CD4-positive, alpha-beta T cell (primary cell): ENCODE measurements at places on chromosomes 13 and 19.

DNA sequence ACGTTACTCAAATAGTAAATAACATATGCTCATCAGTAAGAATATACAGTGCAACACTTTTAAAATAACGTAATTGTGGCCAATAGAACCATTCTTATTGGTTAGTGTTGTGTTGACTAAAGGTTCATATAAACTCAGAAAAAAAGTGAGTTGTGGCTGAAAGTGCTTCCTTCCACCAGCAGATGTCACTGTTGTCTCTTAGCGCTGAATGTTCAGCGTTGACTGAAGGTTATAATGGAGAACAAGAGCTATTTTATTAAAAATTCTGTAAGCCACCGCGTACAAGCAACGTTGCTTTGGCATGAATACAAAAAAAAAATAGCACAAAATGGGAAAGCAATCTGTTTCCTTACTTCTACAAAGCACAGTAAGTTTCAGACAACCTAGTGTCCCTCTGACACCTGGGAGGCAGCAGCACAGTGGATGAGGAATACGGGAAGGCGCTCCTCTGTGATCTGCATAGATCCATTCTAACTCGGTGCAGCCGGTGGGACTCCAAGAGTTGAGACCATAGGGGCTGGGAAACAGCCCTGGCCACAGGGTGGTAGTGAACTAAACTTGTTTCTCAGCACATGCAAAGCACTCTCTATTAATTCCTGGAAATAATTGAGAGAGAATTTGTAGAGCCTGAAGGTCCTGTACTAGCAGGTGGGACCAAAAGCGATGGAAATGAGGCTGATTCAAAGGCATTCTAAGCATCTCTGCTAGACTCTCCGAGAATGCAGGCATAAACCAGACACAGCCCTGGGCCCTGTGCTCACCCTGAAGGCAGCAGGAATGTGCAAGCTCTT, 23.9 kb upstream of the OXGR1 start:
- DNase-seq = no peak

DNA sequence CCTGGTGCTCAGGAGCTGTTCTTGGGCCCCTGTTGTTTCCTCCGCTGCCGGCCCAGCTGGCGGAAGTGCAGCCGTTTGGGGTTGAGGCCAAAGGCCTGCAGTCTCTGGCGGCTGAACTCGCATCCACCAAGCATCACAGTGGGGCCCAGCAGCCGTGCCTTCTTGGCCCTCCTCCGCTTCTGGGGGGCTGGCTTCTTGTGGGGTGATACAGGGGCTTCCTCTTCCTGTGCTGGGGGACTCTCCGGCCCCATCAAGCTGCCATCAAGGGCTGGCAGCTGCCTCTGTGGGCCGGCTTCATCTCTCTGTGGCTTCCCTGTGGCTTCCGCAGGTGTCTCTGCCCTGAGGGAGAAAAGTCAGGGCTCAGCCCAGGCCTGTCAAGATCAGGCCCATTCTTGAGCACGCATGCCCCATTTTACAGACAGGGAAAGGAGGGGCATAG, 10.3 kb downstream of the ATG4D start:
- DNase-seq = peak; percentile 47

- no peak for DNase-seq
Measured at GRCh38 chr19:10207026-10207425, 12.3 kb upstream of the DNMT1 start.

DNA sequence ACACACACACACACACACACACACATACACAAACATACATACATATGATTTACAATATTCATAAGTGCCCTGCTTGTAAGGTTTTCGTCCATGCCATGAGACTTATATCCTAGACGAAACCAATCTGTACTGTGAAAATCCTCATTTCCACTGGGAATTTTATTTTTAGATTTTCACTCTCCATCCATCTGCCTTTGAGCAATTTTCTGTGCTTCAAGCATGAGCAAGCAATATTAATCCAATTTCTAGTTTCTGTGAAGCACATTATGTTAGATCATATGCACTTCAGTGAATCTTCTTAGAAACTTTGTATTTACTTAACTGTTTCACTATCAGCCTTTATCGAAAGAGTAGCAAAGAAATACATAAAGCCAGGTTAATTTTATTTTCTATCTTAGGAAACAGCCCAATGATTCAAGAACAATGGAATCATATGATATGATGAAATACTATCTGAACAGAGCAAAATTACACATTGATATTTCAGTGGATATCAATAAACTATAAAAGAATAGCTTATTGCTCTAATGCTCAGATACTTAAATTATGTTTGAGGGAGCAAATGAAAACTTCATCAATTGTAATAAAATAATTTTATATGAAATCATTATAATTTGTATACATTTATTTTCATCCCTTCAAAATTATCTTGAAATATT, 1100.7 kb upstream of the MIR17HG start:
- no peak for DNase-seq

- DNase-seq = no peak
Measured at GRCh38 chr13:106916329-106916976, 348.5 kb upstream of the ARGLU1 start.

- no peak for DNase-seq
Measured at GRCh38 chr13:112078216-112078615, 11.3 kb downstream of the SOX1 start.

- DNase-seq = no peak
Measured at GRCh38 chr13:44806826-44807225, 182.4 kb downstream of the NUFIP1 start.

- no peak for DNase-seq
Measured at GRCh38 chr19:45130888-45131615, 29.7 kb downstream of the NKPD1 start.

DNA sequence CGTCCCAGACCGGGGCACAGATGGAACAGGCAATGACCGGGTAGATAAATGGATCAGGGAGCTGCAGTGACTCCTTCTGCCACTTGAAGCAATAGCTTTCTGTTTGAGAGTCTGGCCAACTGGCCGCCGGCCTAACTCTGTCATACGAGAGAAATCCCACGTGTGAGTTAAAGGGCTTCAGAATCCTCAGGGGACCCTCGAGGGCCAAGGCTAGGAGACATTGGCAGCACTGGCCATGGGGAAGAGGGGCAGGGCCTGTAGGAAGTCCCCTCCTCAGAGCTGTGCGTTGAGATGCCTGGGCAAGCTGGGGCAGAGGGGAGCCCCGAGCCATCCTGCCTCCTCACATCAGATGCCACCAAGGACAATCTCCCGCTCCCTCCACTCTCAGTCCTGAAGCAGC, 51.6 kb downstream of the KLF2 start:
- no peak for DNase-seq

DNA sequence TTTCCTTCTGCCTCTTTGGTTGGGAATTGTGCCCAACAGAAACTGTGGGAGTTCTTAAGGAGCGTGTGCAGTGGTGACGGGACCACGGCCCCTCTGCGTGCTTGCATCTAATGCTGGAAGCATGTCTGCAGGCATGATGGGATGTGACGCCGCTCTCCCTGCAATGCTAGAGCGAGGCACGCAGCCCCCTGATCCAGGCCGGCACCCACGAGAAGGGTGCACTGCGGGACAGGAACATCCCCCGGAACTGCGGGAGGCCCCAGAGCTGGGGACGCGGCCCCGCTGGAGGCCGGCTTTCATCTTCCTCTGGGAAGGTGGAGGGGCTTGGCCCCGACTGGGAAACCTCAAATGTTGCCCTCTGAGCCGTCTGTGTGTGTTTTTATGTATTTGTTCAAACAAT, 32.7 kb downstream of the TMEM255B start:
- no peak for DNase-seq
